ENCODE measurements at places on chromosomes 11 and 22. TPM values are rescaled to one million over a fixed set of nuclear protein-coding genes. Genes with fewer than 3 reads are reported as not detected.

DNA sequence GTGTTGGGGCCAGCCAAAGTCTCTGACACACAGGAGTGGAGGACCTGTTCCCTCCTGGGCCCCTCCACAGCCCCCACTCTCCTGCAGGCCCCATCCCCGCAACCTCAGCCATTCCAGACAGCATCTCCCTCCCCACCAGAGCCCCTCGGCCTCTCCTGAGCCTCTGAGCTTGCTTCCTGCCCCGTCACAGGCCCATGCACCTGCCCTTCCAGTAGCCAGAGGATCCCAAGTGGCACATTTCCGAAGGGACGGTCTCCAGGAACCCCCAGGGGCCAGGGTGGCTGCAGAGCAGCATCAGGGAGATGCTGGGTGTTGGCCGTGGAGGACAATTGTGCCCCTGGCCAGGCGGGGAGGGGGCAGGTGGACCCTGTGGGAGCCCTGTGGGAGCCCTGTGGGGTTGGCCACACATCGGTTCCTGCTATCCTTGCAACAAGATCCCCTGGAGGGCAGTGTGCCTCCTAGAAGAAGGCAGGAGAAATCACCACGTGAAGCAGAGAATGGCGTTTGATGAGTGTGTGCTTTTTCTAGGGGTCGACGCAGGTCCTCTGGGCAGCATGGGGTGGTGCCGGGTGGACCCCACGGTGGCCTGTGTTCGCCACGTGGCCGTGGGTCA, 45.3 kb upstream of the PPARA start:
- no peak overlapping the region for H3K4me3 ChIP-seq
- peak overlapping the region; percentile 62 for H3K27ac ChIP-seq
- H3K36me3 ChIP-seq = peaks cover 26% of the 10 kb centered on the region
- H3K4me1 ChIP-seq = peaks cover 81% of the 10 kb centered on the region

DNA sequence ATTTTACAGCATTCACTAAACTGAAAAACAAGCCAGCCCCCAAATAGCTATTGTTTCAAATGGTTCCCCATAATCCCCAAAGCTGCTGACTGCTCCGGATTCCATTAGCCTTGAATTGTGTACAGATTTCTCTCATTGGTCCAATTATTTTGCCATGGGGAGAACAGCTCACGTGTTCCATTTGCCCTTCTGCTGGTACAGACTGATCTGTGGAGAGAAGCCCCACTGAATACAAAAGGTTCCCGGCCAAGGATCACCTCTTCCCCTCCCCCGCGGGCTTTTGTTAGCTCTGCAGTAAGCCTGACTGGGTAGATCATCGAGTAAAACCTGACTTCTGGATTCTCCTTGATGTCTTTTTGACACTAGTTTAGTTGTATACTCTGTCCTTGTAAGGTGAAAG, 9.1 kb upstream of the MAPK8IP1 start:
- no peak overlapping the region for H3K27ac ChIP-seq
- no peaks in the 10 kb centered on the region for H3K4me1 ChIP-seq
- H3K4me3 ChIP-seq = no peak overlapping the region
- no peak for DNase-seq
- peaks cover 86% of the 10 kb centered on the region for H3K36me3 ChIP-seq

DNA sequence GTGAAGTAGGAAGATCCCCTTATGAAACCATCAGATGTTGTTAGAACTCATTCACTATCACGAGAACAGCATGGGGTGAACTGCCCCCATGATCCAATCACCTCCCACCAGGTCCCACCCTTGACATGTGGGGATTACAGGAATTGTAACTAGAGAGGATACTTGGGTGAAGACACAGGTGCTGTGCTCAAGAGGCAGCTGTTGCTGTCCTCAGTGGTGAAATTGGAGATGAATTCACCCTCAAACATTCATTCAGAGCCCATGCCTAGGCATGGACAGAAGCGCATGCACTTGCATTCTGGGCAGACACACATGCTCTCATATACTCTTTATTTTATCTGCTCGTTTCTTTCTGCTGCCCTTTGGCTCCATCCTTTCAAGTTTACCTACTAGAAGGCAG, 385.0 kb downstream of the INSC start:
- no peak overlapping the region for H3K4me3 ChIP-seq
- no peaks in the 10 kb centered on the region for H3K36me3 ChIP-seq
- no peak for DNase-seq

- H3K4me1 ChIP-seq = peaks cover 22% of the 10 kb centered on the region
- no peak overlapping the region for H3K4me3 ChIP-seq
- no peaks in the 10 kb centered on the region for H3K27me3 ChIP-seq
- H3K36me3 ChIP-seq = no peaks in the 10 kb centered on the region
Measured at GRCh38 chr11:2999464-2999998, 7.4 kb upstream of the NAP1L4 start.

DNA sequence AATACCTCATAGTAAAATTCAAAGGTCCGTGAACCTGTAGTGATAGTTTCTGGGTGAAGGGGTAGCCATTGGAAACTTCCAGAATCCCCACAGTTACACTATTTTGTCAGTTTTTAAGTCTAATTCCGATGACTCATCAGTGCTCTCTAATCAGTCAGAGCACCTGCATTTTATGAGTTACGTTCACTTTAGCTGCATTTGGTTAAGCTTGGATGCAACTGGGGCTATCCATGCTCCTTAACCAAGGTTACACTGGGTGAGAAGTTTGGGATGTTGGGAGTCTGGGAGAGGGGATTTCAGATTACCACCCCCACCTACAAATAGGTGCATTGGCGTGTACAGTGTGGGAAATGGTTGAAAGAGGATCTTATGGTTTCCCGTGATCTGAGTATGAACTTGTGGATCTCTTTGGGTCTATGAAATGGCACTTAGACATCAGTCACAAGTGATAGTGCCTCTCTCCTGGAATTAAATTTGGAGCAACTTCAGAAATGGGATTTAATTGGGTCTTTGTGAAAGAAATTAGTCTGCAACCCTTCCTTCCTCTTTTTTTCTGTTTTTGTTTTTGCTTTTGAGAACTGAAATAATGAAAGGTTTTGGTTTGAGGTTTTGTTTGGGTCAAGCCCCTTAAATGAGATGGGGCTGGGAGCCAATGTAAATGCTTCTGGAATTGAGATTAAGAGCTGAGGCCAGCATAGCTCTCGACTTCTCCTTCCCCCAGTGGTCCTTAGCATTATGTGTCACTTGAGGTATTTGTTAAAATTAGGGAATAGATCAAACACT, 31.5 kb downstream of the EHF start:
- DNase-seq = no peak
- H3K27ac ChIP-seq = no peak overlapping the region
- H3K4me1 ChIP-seq = peaks cover 28% of the 10 kb centered on the region
- H3K36me3 ChIP-seq = no peaks in the 10 kb centered on the region
- H3K27me3 ChIP-seq = no peaks in the 10 kb centered on the region

- H3K27ac ChIP-seq = no peak overlapping the region
- no peaks in the 10 kb centered on the region for H3K27me3 ChIP-seq
- no peaks in the 10 kb centered on the region for H3K4me1 ChIP-seq
- DNase-seq = no peak
Measured at GRCh38 chr11:47750725-47751124, 16.4 kb downstream of the FNBP4 start.

The BTG4 gene
- not detected for total RNA-seq

The OR56B1 gene
- not detected for total RNA-seq

GRCh38 chr11:22407921-22408320, 69.7 kb downstream of the SLC17A6 start:
- H3K27me3 ChIP-seq = no peaks in the 10 kb centered on the region
- DNase-seq = no peak
- H3K4me1 ChIP-seq = no peaks in the 10 kb centered on the region
- H3K36me3 ChIP-seq = no peaks in the 10 kb centered on the region
- H3K4me3 ChIP-seq = no peak overlapping the region

DNA sequence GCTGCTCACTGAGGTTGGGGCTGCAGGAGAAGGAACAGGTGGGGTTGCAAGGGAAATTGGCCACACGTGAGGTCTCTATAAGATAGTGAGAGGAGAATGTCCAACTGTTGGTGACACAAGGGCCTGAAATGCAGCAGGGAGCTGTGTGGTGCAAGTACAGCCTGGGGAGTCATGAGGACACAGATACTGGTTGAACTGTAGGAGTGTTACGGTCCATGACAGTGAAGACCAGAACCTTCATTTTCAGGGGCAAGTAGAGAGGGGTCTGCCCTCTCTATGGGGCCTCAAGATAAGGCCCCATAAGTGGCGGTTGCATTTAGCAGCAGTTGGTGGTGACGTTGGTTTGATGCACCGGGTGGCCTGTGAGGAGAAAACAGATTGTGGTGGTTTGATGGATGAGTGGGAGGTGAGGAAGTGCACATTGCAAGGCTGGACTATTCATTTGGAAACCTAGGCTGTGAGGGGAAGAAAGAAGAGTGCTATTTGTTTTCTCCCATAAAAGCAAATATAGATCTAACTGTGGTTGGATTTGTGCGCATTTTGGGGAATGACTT, 39.4 kb downstream of the MICAL2 start:
- no peak overlapping the region for H3K27ac ChIP-seq
- H3K36me3 ChIP-seq = no peaks in the 10 kb centered on the region
- no peak for DNase-seq
- no peaks in the 10 kb centered on the region for H3K4me1 ChIP-seq

The BDNF gene
- total RNA-seq = not detected

GRCh38 chr11:126414615-126415014, 59.1 kb downstream of the ST3GAL4 start:
- no peak overlapping the region for H3K4me3 ChIP-seq
- no peaks in the 10 kb centered on the region for H3K27me3 ChIP-seq
- no peaks in the 10 kb centered on the region for H3K4me1 ChIP-seq
- peaks cover 8% of the 10 kb centered on the region for H3K36me3 ChIP-seq
- peak overlapping the region; percentile 57 for H3K27ac ChIP-seq
- no peak for DNase-seq

- no peak overlapping the region for H3K27ac ChIP-seq
- H3K27me3 ChIP-seq = no peaks in the 10 kb centered on the region
- H3K36me3 ChIP-seq = no peaks in the 10 kb centered on the region
Measured at GRCh38 chr22:44386386-44387035, 73.8 kb upstream of the SHISAL1 start.

DNA sequence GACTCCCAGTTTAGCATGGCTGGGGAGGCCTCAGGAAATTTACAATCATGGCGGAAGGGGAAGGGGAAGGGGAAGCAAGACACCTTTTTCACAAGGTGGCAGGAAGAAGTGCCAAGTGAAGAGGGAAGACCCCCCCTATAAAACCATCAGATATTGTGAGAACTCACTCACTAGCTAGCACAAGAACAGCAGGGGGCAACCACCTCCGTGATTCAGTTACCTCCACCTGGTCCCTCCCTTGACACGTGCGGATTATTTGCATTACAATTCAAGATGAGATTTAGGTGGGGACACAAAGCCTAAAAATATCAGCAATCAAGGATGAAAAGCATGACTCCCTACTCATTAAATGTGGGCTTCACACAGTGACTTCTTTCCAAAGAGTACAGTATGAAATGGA, 155.0 kb upstream of the CCDC90B start:
- H3K4me1 ChIP-seq = no peaks in the 10 kb centered on the region
- no peaks in the 10 kb centered on the region for H3K27me3 ChIP-seq
- H3K27ac ChIP-seq = no peak overlapping the region

The HEPHL1 gene
- not detected for total RNA-seq

DNA sequence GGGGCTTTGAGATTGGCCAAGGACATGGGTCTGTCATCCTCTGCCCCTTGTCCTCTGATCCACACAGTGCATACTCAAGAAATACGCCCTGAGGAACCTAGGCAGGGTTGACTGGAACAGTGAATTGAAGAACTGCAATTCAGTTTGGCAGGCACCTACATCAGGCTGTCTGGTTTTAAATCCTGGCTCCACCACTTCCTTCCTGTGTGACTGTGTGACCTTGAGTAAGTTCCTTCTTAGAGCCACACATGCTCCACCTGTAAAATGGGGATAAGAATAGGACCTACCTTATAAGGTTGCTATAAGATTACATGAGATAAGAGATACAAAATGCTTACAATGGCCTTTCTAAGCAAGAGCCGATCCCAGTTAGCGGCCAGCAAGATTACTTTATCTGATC, 15.8 kb upstream of the TCF20 start:
- H3K27me3 ChIP-seq = peaks cover 4% of the 10 kb centered on the region
- no peak overlapping the region for H3K4me3 ChIP-seq
- H3K4me1 ChIP-seq = no peaks in the 10 kb centered on the region
- DNase-seq = no peak
- no peak overlapping the region for H3K27ac ChIP-seq

DNA sequence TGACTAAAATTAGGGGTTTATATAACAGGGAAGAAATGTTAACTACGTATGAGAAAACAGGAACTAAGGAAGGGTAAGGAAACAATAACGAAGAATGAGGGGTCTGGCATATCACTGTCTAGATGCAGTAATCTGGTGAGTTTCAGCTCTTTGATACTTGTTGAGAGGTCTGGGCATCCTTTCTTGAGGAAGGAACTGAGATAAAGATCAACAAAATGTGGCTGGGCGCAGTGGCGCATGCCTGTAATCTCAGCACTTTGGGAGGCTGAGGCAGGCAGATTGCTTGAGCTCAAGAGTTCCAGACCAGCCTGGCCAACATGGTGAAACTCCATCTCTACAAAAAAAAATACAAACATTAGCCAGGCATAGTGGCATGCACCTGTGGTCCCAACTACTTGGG, 2.7 kb downstream of the DCDC1 start:
- no peaks in the 10 kb centered on the region for H3K4me1 ChIP-seq
- H3K27me3 ChIP-seq = peaks cover 4% of the 10 kb centered on the region
- H3K4me3 ChIP-seq = no peak overlapping the region
- H3K27ac ChIP-seq = no peak overlapping the region
- no peak for DNase-seq

GRCh38 chr11:130449996-130450769, 1.7 kb downstream of the ADAMTS15 start:
- no peaks in the 10 kb centered on the region for H3K36me3 ChIP-seq
- no peaks in the 10 kb centered on the region for H3K4me1 ChIP-seq
- no peak overlapping the region for H3K4me3 ChIP-seq

DNA sequence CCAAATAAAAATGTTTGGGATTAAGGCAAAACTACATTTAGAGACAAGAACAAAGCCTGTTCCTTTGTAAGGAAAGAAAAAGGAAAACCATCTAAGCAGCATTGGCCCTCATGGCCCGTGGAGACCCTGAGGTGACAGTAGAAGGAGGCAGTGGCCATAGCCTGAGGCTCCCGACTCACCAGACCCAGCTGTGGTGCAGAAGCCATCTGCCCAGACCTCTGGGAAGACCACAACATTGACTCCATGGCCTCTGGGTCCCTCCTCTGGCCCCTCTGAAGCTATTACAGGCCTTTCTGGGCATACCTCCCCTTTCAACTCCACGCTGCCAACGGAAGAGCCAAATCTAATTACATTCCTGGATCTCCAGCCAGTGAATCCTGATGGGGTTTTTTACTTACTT, 6.4 kb downstream of the PRAME start:
- H3K4me1 ChIP-seq = no peaks in the 10 kb centered on the region
- no peak overlapping the region for H3K4me3 ChIP-seq
- no peaks in the 10 kb centered on the region for H3K27me3 ChIP-seq
- H3K36me3 ChIP-seq = no peaks in the 10 kb centered on the region
- no peak for DNase-seq

- peak overlapping the region; percentile 74 for H3K4me3 ChIP-seq
- H3K4me1 ChIP-seq = no peaks in the 10 kb centered on the region
- peak overlapping the region; percentile 79 for H3K27ac ChIP-seq
- peaks cover 41% of the 10 kb centered on the region for H3K36me3 ChIP-seq
Measured at GRCh38 chr11:62573006-62573591, 592 bp downstream of the EEF1G start.
